ENCODE measurements at places on chromosomes 2 and 18. TPM values are rescaled to one million over a fixed set of nuclear protein-coding genes. Genes with fewer than 3 reads are reported as not detected.
A peak's percentile ranks its signal among the peaks of the same experiment; 100 is the strongest.

- peaks cover 9% of the 10 kb centered on the region for H3K27me3 ChIP-seq
- DNase-seq = no peak
- H3K4me3 ChIP-seq = no peak overlapping the region
- no peak overlapping the region for H3K27ac ChIP-seq
- H3K4me1 ChIP-seq = no peaks in the 10 kb centered on the region
Observed at GRCh38 chr2:44836174-44836573, 105.3 kb upstream of the SIX3 start.

- no peak overlapping the region for H3K27ac ChIP-seq
- H3K4me1 ChIP-seq = no peaks in the 10 kb centered on the region
- peaks cover 7% of the 10 kb centered on the region for H3K27me3 ChIP-seq
Observed at GRCh38 chr18:45481821-45482220, 133.5 kb upstream of the SLC14A2 start.

GRCh38 chr2:39094717-39095363, 26.0 kb downstream of the SOS1 start:
- no peak for DNase-seq
- H3K4me3 ChIP-seq = no peak overlapping the region

GRCh38 chr2:163681745-163682144, 54.1 kb downstream of the FIGN start:
- H3K4me1 ChIP-seq = peaks cover 7% of the 10 kb centered on the region
- H3K27me3 ChIP-seq = no peaks in the 10 kb centered on the region
- no peak overlapping the region for H3K27ac ChIP-seq
- no peak for DNase-seq
- no peaks in the 10 kb centered on the region for H3K36me3 ChIP-seq

DNA sequence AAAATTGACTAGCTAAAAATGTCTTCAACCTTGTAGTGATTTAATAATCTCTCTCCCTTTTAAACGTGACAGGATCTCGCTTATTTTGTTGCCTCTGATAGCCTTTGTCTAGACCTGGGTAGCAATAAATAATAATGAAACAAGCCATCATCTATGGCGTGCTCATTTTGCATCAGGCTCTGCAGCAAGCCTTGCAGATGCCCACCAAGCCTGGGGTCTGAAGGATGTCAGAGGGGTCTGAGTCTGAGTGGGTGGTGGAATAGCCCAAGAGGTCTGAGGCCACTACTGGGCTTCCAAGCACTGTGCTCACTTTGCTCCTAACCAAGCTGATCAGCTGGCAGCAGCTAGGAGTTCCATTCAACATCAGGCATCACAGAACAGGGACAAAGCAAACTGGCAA, 109.4 kb downstream of the GYPC start:
- no peaks in the 10 kb centered on the region for H3K27me3 ChIP-seq
- no peaks in the 10 kb centered on the region for H3K4me1 ChIP-seq
- H3K36me3 ChIP-seq = no peaks in the 10 kb centered on the region
- H3K4me3 ChIP-seq = no peak overlapping the region
- no peak overlapping the region for H3K27ac ChIP-seq

- no peaks in the 10 kb centered on the region for H3K36me3 ChIP-seq
- H3K27ac ChIP-seq = no peak within 1 kb of the TSS
- peak; percentile 87 for DNase-seq
- H3K4me1 ChIP-seq = peaks cover 15% of the 10 kb centered on the region
Observed at GRCh38 chr2:182866461-182867406, at the start of gene FRZB. TSS of gene FRZB (minus strand) at chr2:182866637. CDS start at chr2:182866552, 85 bp downstream.

DNA sequence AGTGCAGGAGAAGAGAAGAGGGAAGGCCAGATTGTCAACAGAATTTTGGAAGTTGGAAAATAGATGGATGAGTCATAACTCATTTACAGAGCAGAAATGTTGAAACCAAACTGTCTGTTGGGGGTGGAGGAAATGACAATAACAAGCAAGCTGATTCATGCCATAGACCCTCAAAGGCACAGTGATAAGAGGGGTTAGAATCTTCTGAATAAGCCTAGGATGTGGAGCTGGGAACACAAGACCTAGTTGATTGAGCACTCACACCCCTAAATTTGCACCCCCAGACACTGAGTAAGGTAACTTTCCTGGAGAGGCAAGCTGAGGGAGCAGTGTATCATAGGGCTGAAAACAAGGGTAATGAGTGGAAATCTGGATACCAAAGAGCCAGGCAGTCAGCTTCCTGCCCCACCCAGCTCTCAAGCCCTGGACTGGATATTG, 141.4 kb downstream of the SCG2 start:
- no peak overlapping the region for H3K4me3 ChIP-seq
- H3K27me3 ChIP-seq = no peaks in the 10 kb centered on the region
- peaks cover 29% of the 10 kb centered on the region for H3K4me1 ChIP-seq
- no peaks in the 10 kb centered on the region for H3K36me3 ChIP-seq
- H3K27ac ChIP-seq = peak overlapping the region; percentile 40

The TIGD1 gene
- total RNA-seq = 5.8 TPM

The ARHGAP28 gene
- 23.9 TPM for total RNA-seq

All from osteoblast (primary cell).